ENCODE measurements at places on chromosomes 5 and 9. TPM values are rescaled to one million over a fixed set of nuclear protein-coding genes. Genes with fewer than 3 reads are reported as not detected.

The TGFBI gene
- 217 TPM for polyA plus RNA-seq

The SLC25A51 gene
- 12.0 TPM for polyA plus RNA-seq

The BARX1 gene
- 0.59 TPM for polyA plus RNA-seq

DNA sequence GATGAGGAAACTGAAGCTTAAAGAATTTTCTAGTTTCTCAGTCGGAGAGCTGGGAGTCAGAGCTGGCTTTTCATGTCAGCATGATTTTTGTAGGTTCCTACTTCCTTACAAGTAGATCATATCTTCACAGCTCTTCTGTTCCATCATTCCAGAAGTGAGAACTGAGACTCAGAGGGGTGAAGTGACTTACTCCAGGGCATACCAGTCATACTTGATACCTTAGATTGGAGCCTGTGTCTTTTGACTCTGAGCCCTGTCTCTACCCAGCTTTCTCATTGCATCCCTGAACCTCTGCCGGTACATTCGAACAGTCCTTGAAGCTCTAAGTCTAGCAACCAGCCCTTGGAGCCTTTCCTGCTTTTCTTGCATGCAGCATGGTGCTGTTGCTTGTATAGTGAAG lies 53.3 kb downstream of the MCCC2 start:
- DNase-seq: no peak

GRCh38 chr5:177320879-177321278 lies 9.2 kb upstream of the MXD3 start:
- DNase-seq: no peak

Data from left renal cortex interstitium (tissue), 4 donors.